Naive B cell (primary cell): ENCODE measurements at places on chromosomes 1 and 21. TPM values are rescaled to one million over a fixed set of nuclear protein-coding genes. Genes with fewer than 3 reads are reported as not detected.

Gene TAS1R1
- 0.22 TPM for polyA plus RNA-seq

Gene TRIM63
- polyA plus RNA-seq: not detected

DNA sequence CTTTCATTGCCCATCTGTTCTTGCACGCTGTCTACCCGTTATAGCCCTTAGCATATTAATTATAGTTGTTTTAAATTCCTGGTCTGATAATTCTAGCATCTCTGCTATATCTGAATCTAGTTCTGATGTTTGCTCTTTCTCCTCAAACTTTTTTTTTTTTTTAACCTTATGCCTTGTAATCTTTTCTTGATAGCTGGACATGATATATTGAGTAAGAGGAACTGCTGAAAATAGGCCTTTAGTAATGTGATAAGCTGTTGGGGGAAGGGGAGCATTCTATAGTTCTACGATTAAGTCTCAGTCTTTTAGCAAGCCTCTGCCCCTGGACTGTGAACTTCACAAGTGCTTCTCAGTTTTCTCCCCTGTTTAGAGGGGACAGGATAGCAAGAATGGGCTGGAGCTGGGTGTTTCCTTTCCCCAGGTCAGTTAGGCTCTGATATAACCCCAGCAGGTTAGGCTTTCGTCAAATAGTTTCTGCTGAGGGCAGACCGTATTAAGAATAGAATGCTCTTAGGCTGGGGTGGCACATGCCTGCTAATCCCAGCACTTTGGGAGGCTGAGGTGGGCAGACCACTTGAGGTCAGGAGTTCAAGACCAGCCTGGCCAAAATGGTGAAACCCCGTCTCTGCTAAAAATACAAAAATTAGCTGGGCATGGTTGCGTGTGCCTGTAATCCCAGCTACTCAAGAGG is 62.2 kb downstream of the ZFYVE9 start:
- no peak overlapping the region for H3K4me3 ChIP-seq
- H3K4me1 ChIP-seq: no peaks in the 10 kb centered on the region
- no peak for DNase-seq
- peaks cover 4% of the 10 kb centered on the region for H3K36me3 ChIP-seq

DNA sequence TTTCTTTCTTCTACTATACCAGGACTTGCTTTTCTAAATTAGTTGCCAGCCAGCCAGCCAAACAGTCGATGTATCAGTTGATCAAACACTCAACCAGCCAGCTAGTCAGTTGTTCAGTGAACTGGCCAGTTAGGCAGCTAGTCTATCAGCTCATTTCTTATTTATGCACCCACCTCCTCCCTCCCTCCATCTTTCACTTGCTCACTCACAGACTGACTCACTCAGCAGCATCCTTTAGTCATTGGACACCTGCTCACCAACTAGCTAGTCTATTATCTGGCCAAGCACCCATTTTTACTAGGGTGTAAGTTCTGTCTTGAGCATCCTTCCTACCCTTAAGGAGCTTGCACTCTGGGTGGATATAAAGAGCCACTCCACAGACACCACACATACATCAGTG is 5.9 kb upstream of the SPRR4 start:
- peaks cover 45% of the 10 kb centered on the region for H3K27me3 ChIP-seq
- no peak overlapping the region for H3K27ac ChIP-seq
- H3K36me3 ChIP-seq: no peaks in the 10 kb centered on the region
- no peak for DNase-seq
